Adipocyte (in vitro differentiated cells): ENCODE measurements at places on chromosomes 2 and 18.

- DNase-seq: peak; percentile 86
These were observed 103.9 kb upstream of the HS6ST1 start for GRCh38 chr2:128422571-128422970.

DNA sequence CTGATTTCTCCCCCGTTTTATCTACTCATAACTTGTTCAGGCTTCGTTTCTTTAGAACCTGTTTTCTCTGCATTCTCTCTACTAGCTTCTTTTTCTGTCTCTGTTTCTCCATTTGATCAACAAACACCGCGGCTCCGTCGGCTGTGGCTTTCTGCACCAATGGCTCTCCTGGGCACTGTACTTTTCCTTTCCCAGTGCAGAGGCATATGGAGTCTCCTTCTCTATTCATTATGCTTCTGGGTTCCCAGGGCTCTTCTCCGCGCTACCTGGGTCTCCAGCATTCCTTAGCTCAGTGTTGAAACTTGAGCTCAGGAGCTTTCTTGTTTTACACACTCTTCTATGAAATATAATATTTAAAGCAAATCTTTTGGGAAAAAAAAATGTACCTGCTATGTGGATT lies 196.6 kb upstream of the SOX11 start:
- no peak for DNase-seq

DNA sequence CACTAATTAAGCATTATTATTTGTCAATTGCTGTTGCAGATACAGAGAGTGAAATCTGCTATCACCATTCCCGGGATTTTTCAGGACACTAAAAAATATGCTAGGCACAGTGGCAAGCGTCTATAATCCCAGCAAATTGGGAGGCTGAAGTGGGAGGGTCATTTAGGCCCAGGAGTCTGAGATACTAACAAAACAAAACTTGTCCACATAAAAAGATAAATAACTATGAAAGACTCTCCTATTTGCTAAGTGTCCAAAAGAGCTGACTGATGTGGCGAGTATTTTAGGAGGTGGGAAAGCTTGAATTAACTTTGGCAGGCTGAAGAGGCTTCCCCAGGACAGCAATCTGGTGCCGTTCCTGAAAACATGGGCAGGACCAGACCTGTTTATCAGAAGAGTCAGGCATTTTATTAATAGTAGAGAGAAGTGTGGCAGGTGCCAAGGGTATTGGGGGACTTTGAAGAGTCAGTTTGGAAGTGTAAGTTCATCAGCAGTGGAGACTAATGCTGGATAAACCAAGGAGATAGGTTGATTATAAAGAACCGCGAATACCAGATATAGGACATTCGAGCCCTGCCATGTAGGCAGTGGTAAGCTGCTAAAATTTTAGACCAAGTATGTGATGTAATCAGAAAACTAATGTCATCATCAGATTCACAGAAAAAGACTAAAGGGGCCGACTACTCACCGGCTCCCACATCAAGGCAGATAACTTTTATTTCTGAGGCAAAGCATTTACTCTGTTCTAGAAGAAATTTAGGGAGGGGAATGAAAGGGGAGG lies 201.8 kb downstream of the EPHA4 start:
- DNase-seq: no peak

DNA sequence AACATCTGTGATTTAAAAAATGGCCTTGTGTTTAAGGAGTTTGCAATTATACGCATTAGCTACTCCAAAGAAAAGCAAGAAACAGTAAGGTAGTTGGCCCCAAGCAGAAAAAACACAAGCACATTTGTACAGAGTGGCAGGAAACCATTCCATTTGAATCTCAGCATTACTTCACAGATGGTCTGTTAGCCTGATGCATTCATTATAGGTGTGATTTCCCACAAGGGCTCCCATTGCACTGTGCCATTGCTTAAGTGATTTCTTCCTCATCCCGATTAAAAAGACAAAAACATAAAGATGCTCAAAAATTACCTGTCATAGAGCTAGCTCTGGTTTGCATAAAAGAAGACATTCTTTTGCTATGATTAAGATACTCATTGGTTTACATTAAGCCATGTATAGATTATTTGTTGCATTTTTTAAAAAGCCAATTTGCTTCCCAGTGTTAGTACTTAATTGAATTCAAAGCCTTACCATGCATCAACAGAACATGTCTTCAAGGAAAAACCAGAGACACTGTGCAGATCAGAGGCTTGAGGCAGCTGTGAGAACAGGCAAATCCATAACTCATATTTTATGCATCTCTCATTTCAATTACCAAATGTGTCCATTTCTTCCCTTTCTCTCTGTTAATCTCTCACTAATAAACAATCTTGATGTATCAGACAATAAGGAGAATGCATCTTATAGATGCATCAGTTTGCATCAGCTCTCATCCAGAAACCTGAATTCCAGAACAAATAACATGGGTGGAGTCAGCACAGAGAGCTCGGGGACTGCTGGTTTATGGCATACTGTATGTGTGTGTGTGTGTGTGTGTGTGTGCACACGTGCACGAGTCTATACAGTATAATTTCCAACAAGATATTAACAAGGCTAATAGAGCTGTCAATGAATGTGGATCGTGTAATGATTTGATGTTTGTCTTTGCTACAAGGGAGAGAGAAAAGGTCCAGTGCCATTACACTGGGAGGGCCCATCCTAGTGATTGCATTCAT lies 558.6 kb upstream of the HS6ST1 start:
- no peak for DNase-seq

- no peak for DNase-seq
These were observed 52.9 kb downstream of the RTP5 start for GRCh38 chr2:241922411-241922810.
